DMS79 treated with DMSO at 0.1 percent for 48 hours (cell line): ENCODE measurements at places on chromosomes 3 and 15.

GRCh38 chr3:183129243-183129642, 29.9 kb upstream of the MCCC1 start:
- no peak for DNase-seq

DNA sequence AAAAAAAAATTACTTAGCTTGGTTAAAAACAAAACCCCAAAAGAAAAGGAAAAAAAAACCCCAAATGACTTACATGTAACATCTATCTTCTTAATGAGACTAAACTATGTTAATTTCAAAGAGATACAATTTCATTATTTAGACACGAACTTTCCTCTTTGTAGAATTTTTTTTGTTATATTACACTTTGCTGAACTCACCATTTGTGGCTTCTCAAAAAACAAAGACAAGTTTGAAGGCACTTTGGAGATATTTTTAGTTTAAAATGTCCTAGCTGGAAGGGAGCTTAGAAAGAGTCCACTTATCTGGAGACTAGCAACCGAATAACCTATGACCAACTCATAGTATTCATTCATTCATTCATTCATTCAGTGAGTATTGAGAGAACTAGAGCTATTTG, 301.7 kb upstream of the ROPN1 start:
- DNase-seq: no peak

GRCh38 chr3:69251078-69251805, 128.8 kb upstream of the LMOD3 start:
- no peak for DNase-seq

GRCh38 chr3:131361464-131362421, 19.8 kb upstream of the NUDT16 start:
- DNase-seq: no peak

- DNase-seq: no peak
These were observed 252.7 kb downstream of the ROBO1 start for GRCh38 chr3:79515072-79515471.
